NCI-H1417 (cell line): ENCODE measurements at places on chromosomes 11 and 22.

- DNase-seq: no peak
Observed at GRCh38 chr11:65606876-65607613, 7.0 kb downstream of the MAP3K11 start.

GRCh38 chr11:59615120-59615636 is 396 bp downstream of the OSBP start:
- peak; percentile 58 for DNase-seq

GRCh38 chr22:44368611-44369292 is 56.0 kb upstream of the SHISAL1 start:
- no peak for DNase-seq

DNA sequence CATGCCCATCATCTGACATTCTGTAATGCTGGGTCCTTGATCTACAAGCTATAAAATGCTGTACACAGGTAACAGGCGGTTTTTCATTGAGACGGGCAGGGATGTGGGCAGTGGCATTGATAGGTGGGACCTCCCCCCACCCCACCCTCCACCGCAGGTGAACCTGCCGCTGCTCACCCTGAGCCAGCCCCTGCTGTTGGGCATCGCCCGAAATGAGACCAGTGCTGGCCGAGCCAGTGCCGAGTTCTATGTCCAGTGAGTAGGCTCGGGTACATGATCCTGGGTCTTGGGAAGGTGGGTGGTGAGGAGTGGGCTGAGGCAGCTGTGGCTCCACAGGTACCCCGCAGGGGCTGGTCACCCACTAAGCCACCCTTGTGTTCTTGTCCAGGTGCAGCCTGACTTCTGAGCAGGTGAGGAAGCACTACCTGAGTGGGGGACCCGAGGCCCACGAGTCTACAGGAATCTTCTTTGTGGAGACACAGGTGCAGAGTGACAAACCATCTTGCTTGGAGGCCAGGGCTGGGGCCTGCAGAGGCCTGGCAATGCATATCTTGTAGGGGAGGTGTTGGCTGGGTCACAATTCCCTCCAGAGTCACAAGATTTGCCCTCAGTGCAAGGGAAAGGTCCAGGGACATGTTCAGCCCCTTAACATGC is 1.1 kb upstream of the DNAJC4 start:
- DNase-seq: no peak

GRCh38 chr11:134248910-134249480 is 4.2 kb downstream of the THYN1 start:
- DNase-seq: no peak

DNA sequence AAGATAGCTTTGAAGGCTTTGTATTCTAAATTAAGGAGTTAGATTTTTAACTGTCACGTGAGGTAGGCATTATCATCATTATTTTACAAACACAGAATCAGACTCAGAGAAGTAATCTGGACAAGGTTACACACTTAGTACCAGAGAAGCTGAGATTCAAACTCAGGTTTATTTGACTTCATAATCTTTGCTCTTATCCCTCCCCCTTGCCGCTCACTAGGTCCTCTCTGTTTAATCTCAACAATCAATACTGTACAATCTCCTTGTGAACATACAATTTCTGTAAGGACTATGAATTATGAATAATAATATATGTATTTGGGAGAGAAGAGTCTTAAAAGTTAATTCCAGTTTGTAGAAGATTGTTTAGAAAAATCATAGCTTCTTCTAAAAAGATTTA is 5.2 kb upstream of the DNAJB7 start:
- DNase-seq: no peak

DNA sequence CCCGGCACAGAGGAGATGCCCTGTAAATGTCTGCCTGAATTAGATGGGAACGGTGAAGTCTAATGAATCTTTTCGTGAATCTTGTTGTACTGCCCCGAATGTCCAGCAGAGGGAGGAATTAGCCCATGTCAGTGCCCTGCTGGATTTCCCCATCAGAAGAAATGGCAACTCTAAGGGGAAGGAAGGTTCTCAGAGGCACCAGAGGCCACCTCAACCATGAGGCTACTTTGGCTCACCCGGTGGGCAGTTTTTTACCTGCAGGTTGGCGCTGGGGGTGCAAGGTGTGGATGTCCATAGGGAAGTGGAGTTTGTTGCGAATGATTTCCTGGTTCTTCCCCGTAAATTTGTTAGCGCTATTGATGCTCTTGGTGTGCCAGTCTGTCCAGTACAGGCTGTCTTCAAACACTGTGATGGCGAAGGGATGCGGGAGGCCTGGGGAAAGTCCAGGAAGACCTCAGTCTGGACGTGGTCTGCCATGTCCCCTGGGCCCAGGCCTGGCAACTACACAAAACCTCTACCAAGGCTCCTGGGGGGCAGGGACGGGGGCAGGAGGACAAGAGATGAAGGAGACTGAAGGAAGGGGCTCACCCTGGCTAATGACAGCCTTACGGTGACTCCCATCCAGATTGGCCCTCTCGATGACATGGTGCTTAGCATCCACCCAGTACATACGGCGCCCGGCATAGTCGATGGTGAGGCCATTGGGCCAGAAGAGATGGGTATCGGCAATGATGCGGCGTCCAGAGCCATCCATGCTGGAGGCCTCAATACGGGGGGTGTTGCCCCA is 28.5 kb downstream of the LRP4 start:
- DNase-seq: peak; percentile 91

- no peak for DNase-seq
Observed at GRCh38 chr22:39090426-39091064, 6.5 kb upstream of the APOBEC3H start.

DNA sequence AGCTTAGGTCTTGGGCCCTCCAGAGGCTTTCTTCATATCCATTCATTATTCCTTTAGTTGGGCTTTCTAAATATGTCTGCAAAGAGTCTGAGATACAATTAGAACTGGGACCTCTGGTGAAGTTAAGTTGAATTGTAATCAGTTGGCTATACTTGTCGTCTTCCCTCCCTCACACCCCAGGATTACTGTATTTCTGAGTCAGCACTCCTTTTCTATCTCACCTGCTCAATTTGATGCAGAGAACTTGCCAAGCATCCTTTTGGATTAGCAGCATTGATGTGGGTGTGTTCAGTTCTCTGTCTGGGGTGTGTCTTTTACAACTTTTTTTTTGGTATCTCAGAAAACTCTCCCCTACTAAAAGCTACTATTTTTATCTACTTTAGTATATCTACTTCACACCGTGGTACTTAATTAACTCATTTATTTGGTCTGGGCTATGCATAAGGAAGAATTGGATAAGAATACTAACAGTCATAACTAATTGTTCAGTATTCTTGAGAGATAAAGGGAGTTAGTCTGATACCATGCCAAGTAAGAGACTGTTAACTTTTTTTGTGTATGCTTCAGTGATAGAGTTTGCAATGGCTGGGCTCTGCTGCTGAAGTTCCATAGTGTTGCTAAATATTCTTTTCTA is 15.1 kb downstream of the CTNND1 start:
- DNase-seq: no peak

DNA sequence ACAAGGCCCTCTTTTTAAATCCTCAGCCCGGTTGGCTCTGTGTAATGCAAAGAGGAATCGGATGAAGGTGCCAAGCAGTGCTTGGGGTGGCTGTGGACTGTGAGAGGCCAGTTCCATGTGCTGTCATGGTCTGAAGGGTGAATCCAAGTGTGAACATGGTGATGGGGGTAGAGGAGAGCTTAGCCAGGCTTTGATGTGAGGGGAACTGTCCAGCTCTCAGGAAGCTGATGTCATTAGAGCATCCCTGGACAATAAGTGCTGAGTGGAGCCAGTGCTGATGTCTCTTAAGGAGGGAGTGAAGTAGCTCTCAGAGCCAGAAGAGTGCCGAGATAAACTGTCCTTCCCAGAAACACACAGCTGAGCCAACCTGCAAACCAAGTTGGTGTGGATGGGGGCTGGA is 53.6 kb downstream of the NAV2 start:
- DNase-seq: no peak

- DNase-seq: no peak
Observed at GRCh38 chr11:66858186-66858938, 1.5 kb downstream of the LRFN4 start.

- DNase-seq: no peak
Observed at GRCh38 chr22:33076343-33076742, 18.2 kb upstream of the SYN3 start.

GRCh38 chr11:83235825-83236224 is 42.3 kb downstream of the ANKRD42 start:
- no peak for DNase-seq

DNA sequence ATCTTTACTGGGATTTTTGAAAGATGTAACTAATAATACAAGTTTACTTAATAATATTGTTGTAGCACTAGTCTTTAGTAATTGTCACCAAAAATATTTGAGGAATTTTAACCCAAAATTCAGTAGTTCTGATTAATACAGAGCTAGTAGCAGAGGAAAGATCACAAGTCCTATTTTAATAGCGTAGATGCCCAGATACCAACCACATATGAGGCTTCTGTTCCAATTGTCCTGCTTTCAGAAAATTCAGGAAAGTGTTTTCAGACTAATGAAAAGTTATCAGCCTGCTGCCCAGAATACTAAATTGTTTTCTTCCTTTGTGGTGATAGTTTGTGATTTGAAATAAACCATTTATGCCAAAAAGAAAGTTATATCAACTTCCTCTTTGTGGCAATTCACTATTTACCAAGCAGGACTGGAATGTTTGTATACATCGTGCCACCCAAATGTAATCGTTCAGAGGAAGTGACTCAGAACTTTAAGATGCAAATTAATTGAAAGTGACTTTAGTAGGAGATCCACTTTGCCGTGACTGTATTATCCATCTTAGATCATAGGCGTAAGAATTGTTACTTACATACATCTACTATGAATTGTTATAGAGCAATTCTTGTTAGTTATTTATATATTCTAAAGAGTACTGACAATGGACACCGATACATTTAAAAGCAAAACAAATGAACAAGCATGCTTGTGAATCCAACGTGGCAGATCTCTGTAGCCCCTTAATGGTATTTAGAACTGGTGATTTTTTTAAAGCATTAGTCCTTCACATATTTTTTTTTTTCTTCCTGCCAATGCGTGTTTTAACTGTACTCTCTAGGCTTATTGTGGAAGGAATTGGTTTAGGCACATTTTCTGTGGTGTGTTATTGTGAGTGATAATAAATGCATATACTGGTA is 231.0 kb downstream of the DDX10 start:
- DNase-seq: no peak

DNA sequence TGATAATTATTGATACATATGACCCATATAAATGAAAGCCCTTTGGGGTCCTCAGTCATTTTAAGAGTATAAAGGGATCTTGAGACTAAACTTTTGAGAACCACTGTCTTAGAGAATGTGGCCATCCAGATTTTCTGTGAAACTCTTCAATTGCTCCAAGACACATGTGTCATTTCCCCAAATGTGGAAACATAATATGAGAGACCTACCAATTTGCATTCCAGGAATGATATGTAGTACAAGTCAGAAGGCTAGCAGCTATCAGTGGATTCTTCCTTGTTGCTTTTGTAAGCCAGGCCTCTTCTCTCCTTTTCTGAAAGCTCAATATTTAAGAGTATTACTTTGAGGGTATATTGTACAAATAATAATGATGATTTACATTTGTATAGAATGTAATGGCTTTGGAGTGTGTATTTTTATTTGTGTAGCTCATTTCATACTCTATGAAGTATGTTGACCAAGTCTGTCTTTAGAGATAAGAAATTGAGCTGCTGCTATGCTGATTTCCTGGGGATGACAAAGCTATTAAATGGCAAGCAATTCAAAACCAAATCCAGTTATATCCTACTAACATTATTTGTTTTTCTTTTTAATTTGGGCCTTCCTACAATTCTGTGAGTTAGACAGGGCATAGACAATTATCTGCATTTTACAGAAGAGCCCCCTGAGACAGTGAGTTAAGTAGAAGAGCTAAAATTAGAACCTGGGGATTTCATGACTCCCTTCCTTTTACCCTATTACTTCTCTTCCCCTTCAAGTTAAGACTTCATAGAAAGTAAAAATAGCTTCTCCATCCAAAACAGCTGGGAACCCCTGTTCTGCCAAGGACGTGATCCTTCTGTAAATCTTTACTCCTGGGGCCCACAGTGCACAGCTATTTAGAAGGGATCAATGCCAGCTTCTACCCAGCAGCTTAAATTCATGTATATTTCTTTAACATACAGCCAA is 131.9 kb downstream of the WNT11 start:
- DNase-seq: no peak

GRCh38 chr11:21179770-21180169 is 510.4 kb downstream of the NELL1 start:
- peak; percentile 70 for DNase-seq

- no peak for DNase-seq
Observed at GRCh38 chr22:21941921-21942320, 10.7 kb downstream of the PPM1F start.

- DNase-seq: no peak
Observed at GRCh38 chr11:8100158-8100557, 19.1 kb downstream of the TUB start.

DNA sequence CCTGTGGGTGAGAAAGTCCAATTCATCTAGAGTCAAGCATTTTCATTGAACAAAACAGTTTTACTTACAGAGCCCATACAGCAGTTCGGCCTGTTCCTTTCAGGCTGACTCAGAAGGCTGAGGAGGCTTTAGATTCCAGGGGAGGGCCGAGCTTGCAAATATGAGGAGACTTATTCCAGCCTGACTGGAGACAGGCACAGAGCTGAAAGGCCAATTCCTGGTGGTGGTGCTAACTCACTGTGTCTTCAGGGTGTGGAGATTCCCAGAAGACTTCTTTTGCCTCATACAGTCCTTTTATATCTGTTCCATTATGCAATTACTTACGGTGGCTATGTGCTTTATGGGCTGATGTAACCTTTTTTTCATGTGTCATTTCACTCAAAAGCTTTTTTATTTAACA is at the start of gene OR51E2:
Gene OR51E2 (minus strand): TSS at position 269 of the 400 bp plus-strand sequence. CDS start 15,142 bp downstream, outside the sequence.
- peak; percentile 16 for DNase-seq

DNA sequence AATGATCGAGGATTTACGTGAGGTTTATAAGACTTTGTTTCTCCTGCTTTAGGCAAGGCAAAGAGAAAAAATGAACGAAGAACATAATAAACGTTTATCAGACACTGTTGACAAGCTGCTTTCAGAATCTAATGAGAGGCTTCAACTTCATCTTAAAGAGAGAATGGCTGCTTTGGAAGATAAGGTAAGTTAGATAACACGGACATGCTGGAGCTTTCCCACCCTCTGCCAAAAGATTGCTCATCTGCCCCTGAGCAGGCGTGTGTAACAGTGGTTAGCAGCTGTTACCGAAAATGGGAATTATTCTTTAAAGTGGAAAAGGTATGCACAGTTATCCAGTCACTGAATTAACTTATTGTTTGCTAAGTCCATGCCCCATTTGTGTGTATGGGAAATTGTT is 62.8 kb upstream of the CTTN start:
- DNase-seq: no peak
